Stimulated activated CD4-positive, alpha-beta T cell treated with anti-CD3 and anti-CD28 coated beads, Interleukin-1b, Interleukin-23, amount 100 ng/mL, for 48 hours (primary cell): ENCODE measurements at places on chromosomes 7 and 10.
A peak's percentile ranks its signal among the peaks of the same experiment; 100 is the strongest.

DNA sequence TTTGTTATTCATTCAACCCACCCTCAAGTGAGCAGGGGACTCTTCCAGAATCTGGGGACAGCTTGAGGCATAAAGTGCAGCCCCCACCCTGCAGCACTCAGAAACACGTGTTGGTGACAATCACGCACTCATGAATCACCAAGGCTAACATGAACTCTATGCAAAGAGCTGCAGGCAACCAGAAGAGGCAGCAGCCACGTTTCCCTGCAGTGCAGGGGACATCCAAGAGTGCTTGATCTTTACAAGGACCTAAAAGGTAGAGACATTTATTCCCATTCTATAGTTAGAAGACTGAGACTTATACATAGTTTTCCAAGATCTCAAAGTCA lies 135.2 kb upstream of the GDF10 start:
- DNase-seq = no peak

DNA sequence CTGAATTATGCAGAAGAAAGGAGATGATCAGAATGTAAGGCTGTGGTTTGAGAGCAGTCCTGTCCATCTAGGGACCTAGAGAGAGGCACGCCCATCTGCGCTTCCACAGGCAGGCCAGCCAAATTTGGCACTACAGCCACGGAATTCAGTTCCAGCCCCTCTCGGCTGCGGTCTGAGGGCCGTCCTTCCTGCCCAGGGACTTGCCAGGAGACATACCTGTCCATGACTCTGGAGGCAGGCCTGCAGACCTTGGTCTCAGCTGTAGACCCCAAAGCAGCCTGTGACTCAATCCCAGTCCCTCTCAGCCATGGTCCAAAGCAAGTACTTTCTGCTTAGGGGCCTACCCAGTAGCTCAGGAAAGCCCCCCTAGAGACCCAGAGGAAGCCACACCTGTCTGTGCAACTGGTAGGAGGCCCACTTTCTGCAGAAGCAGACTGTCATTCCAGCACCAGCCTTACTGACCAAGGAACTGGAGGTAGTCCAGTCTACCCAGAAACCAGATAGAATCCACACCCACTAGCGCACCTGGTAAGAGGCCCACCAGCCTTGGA lies 720.9 kb downstream of the PARD3 start:
- DNase-seq = no peak

DNA sequence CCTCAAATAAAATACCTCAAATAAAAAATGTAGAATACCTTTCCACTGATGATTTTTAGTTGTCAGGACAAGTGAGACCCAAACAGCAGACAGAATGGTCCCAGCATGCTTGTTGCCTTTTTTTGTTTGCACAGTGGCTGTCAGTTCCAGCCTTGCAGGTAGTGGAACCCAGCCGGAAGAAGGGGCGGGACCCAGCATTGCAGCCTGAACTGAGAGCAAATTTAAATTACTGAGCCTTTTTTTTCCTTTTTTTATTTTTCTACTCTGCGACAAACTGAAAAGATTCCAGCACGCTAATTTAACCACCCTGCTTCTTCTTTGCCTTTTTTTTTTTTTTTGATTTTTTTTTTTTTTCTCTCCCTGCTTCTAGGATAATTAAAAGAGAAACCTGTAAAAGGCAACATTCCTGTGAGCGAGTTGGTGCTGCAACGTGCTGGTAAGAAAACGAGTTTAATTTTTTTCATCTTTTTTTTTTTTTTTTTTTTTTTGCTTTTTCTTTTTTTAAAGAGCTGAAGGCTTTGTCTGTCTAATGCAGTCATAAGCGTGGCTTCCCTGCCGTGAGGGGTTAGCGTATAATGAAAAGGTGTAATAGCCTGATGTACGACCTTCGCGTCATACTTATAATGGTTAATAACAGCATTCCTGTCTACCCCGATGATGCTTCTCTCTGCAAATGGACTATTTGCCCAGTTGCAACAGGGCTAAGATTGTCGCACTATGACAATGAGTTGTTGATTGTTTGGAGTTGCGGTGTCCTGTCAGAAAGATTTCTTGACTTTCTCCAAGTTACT lies 555.3 kb upstream of the CELF2 start:
- DNase-seq = no peak

DNA sequence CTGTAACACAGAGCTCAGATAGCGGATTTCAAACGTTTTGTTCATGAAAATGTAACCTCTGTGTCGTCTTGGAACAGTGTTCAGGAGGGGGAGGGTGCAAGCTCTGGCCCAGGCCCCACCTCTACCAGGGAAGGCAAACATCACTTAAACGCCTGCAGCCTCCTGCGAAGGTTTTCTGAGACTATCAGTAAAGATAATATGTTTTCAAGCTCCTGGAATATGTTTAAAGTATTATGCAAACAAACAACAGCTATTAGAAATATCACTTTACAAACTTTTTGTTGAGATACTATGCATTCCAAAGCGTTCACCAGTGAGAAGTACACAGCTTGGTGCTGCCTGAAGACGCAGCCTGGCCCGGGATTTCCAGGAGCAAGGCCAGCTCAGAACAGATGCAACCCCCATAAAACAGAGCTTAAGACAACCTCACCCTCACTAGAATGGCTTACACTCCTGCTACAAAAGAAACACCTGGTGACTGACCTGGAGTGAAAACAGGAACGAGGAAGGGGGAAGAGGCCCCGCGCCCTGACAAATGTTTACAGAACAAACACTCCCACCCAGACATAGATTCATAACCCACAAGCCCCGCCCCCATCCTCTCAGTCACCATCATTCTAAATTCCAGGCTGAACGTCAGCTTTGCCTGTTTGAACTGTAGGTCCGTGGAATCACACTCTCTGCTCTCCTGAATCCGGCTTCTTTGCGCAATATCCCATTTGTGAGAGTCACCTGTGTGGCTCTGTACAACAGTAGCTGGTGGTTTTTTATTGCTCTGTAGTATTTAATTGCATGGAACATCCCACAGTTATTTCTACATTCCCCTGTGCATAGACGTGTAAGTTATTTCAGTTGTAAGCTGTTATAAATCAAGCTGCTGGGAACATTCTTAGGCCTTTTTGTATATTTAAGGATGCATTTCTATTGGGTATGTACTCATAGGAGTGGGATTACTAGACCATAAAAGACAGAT lies 155.0 kb downstream of the PTPRN2 start:
- DNase-seq = no peak

GRCh38 chr7:23490357-23491135 lies 20.3 kb upstream of the IGF2BP3 start:
- DNase-seq = peak; percentile 44

GRCh38 chr10:86400705-86401587 lies 34.4 kb upstream of the GRID1 start:
- peak; percentile 82 for DNase-seq

DNA sequence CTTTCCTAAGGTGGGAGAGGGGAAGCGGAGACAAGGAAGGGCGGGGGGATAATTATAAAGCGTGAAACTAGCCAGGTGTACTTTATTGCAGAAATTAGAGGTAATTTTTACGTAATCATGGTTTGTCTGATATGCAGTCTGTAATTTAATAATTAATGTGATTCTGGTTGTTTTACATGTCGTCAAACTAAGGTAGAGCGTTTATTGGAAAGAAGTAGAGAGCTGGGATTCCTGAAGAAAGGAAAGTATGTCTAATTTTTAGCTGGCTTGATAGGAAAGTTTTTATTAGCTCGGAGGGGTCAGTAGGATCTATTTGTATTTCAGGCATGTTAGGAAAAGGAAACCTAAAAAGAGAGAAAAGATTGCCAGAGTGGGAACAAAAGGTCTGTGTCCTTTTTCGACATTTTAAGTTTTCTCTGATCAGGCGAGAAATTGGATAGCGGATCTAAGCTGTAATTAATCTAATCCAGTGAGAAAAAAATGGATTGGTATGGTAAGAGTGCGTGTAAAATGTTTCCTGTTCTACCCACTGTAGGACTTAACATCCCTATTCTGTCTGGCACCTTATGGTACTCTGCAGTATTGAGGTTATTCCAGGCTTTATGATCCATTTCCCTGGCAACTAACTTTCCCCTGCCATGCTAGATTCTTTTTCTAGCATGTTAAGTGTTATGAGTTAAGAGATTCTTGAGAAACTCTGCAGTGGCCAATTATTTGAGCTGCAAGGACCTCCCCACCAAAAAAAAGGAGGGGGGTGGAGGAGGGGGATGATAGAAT lies 1.4 kb downstream of the CELF2 start:
- DNase-seq = no peak
